CD8-positive, alpha-beta memory T cell (primary cell): ENCODE measurements at places on chromosomes 3 and 15.
A peak's percentile ranks its signal among the peaks of the same experiment; 100 is the strongest.

DNA sequence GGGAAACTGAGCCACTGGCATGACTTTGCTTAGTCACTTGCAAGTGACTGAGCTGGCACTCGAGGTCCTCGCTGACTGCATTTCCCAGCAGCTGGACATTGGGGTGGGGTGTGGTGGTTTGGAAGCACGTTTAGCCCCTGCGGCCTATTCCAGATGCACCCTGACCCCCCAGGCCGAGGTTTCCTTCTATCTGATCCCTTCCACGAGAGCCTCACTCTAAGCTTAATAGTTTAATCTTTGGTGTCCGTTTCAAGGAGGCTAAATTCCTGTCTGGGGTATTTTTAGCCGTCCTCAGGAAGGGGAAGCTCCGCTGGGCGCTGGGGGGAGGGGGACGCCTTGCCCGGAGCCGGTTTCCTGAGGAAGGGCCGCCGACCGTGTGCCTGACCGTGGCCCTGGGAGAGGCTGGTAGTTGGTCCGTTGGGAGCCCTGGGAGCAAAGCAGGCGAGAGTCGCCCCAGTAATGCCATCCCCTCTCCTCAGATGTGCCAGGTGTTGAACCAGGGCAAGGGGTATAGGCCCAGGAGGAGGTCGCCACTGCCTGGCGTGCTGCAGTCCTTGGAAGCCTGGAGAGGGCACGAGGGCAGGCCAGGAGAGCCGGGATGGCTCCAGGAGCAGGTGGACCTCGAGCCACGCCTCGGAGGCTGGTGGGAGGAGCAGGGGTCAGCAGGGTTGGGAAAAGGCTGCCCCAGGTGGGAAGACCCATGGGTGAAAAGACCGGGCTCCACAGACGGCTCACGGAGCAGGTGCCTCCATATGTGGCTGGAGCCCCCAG is 37.2 kb downstream of the IDH2 start:
- DNase-seq: no peak

- DNase-seq: peak; percentile 9
These were observed 65.1 kb downstream of the HMCES start for GRCh38 chr3:129343643-129344360.

- DNase-seq: no peak
These were observed 215.7 kb upstream of the THBS1 start for GRCh38 chr15:39365161-39365560.

DNA sequence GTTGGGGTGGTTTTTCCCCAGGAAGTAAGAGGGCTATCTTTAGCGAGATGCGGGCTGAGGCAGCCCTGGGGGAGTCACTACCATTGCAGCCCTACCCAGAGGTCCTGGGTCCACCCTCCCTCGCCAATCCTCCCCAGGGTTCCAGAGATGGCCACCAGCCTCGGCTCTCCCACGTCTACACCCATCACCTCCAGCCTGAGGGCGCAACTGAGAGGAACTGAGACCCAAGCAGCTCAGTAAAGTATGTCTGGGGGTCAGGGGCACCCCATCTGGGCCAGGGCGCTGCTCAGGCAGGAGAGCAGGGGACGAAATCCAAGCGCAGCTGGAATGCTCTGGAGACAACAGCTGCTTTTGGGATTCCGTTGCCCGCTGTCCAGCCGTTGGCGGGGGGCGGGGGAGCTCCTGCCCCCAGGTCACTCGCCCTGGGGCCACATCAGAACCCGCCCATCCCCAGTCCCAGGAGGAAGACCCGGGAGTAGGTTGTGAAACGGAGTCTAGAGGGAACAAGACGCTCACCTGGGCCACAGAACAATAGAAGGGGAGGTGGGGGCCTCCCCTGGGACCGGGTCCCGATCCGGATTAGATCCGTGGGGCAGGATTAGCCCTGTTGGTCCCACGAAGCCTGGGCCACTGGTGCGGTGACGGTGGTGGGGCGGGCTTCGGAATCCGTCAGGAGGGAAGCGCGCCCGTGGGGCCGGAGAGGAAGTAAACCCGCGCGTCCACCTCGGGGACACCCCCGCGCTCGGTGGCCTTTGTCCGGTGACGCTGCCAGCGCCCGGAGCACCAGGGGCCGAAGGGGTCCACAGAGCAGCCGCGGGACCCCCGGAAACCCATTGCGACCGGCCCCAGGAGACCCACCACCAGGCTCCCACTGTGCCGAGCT is 1.4 kb upstream of the NDUFAF3 start:
- DNase-seq: no peak

GRCh38 chr3:57048052-57048671 is 12.3 kb upstream of the SPATA12 start:
- DNase-seq: no peak

DNA sequence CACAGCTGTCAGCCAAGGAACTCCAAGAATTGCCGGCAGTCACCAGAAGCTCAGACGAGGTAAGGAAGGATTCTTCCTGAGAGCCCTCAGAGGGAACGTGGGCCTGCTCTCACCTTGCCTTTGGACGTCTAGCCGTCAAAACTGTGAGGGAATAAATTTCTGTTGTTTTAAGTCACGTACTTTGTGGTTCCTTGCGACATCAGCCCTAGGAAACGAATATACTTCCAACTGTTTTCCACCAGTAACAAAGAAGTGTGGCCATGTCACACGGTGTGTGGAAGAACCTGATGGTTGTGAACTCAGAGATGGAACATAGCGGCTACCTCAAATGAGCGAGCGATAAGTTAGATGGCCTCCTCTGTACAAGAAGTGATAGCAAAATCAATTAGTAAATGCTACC is 41.0 kb upstream of the B3GNT5 start:
- no peak for DNase-seq

- no peak for DNase-seq
These were observed 4.4 kb upstream of the IDH2 start for GRCh38 chr15:90106522-90107117.
